ENCODE measurements at places on chromosomes 1 and 21.

DNA sequence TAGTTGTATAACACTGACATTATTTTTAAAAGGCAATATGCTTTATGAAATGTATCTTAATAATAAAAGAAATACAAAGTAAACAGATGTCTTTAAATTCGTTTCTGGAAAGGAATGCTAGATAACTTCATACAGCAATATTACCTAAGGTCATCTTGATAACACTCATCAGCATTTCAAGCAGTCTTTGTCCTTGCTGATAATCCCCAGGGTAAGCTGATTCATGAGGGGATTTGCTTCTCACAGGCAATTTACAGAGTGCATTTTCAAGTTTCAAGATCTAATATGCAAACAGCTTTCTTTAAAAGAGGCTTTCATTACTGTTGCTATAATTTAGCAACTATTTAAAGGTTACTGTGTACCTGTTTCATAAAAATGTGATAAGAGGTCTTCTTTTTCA, 75.2 kb upstream of the NEK2 start:
- no peak for DNase-seq

DNA sequence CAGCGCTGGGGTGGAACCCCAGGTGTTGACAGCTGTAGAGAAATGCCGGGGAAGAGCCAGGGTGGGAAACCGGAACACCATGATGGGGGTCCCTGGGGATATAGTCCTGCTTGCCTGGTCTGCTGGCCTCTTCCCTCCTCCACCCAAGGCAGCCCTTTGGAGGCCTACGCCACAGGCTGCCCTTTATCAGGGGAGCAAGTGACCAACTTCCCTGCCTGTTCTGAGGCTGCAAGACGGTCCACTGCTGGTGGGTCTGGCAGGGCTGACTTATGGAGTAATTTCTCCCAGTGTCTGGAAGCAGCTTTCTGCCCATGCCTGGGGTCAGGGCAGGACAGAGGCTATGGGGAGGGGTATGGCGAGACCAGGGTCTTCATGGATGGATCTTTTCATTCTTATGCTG, 50.8 kb upstream of the EDN2 start:
- no peak for DNase-seq

- DNase-seq, result no peak
These were observed 687.7 kb upstream of the ADGRL4 start for GRCh38 chr1:79694241-79694640.

- DNase-seq, result no peak
These were observed 123.9 kb downstream of the CYYR1 start for GRCh38 chr21:26449161-26449560.

GRCh38 chr1:40239626-40240025, 8.1 kb upstream of the TMCO2 start:
- no peak for DNase-seq

GRCh38 chr1:186125511-186125910, 249.5 kb downstream of the TPR start:
- no peak for DNase-seq

DNA sequence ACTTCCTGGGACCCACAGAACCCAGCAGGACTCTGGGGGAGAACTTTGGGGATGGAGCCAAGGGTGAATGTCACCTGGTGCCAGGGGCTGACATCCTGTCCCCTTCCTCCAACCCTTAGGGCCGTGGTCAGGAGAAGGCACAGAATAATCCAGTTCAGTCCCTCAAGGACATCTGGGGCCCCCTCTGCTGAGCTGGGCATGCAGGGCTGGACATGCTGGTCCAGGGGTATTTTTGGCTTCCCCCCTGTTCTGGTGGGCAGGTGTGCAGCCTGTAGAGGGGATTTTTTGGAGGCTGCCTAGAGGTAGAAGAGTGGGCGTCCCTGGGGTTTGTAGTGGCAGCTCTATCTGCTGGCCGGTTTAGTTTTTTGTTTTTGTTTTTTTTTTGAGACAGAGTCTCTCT, 3.4 kb upstream of the CROCC start:
- DNase-seq, result no peak

- DNase-seq, result no peak
These were observed 14.0 kb downstream of the ZNF496 start for GRCh38 chr1:247317702-247318101.

- peak; percentile 86 for DNase-seq
These were observed 144.4 kb downstream of the PTBP2 start for GRCh38 chr1:96865731-96866685.

- peak; percentile 93 for DNase-seq
These were observed 6.4 kb upstream of the GUCA2B start for GRCh38 chr1:42146626-42147320.
